ENCODE measurements at places on chromosomes 1 and 21.

GRCh38 chr21:42790520-42791065, 88.7 kb downstream of the WDR4 start:
- no peak for DNase-seq

DNA sequence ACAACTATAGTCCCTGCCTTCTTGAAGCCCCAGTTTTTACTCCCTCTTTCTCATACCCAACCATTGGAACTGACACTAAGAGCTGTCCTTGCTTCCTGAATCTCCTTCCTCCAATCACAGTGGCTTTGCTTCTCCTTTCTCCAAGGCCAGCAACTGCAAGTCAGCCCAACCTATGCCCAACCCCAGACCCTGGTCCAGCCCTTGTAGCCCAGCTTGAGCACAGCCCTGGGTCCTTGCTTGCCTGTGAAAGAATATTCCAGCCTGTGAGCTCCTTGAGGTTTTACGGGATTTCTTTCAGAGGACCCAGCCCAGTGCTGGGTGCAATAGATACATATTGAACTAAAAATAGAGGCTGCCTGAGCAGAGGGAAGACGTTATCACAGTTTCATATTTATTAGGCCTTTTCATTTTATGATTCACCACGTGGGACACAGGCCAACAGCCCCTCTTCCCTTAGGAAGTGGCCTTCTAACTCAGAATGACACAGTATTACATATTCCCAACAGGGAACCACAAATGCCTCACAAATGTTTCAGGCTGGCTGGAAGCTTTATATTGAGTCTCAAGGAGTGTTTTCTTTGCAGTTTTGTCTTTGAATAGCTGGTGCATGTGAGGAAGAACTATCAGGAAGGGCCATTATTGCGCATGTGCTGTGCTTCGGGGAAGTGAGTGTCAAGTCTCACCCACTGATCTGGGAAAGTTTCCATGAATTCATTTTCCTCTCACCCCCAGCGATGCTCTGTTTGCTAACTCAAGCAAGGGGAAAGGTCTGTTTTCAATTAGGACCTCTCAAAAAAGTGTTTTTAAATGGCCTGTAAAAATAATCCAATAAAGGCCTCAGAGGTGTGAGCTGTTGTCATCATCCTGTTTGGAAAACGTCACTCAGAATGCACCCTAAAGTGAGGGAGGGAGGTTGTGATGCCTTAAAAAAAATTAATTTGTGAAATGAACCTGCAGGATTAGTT, 92.3 kb upstream of the NFIA start:
- DNase-seq = no peak

GRCh38 chr1:74010206-74010605, 187.8 kb downstream of the LRRIQ3 start:
- DNase-seq = no peak

DNA sequence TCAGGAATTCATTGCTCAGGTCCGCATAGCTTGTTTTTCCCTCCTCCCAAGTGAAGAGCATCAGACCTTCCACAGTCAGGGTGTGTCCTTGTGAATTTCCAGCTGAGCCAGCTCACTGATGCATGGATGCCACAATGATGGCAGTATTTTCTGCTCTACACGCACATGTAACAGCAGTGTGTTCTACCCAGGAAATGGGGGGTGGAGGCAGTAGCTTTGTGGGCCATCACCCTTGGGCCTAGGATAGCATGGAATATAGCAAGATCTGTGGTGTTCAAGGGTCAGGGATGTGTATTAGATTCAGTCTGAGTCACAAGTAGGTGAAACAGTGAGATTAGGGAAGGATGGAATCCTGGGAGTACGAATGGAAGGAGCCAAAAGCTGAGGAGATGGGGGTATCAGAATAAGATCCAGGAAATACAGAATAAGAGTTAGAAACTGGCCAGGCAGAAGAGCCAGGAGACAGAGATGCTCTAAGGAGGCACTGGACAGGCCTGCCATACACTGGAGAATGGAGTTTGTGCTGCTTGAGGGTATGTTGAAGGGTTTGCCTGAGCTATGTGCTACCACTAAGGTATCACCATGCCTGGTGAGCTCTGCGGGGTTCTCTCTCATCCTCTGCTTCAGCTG, 90.6 kb upstream of the CNIH3 start:
- no peak for DNase-seq

- no peak for DNase-seq
Observed at GRCh38 chr1:171742577-171742922, 685 bp upstream of the VAMP4 start.

- no peak for DNase-seq
Observed at GRCh38 chr1:155187456-155187891, 13.8 kb downstream of the TRIM46 start.

DNA sequence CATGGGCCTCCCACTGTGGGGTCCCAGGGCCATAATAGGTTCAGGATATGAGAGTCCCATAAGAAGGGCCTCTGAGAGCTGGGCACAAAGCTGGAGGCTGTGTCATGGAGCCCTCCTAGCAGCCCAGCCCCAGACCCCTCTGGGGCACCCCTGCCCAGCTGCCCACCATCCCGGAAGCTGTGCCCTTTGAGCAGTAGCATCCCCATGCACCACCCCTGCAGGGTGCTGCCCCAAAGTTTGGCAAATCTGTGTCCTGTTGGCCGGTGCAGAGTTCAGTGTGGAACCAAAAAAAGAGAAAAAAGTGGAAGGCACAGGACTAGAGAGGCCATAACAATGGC, 17.6 kb downstream of the TNNT2 start:
- no peak for DNase-seq

- DNase-seq = no peak
Observed at GRCh38 chr1:206839857-206840256, 25.6 kb upstream of the IL20 start.

- no peak for DNase-seq
Observed at GRCh38 chr1:203295796-203296195, 9.5 kb upstream of the BTG2 start.

GRCh38 chr1:11792106-11792505, 13.7 kb downstream of the MTHFR start:
- no peak for DNase-seq

DNA sequence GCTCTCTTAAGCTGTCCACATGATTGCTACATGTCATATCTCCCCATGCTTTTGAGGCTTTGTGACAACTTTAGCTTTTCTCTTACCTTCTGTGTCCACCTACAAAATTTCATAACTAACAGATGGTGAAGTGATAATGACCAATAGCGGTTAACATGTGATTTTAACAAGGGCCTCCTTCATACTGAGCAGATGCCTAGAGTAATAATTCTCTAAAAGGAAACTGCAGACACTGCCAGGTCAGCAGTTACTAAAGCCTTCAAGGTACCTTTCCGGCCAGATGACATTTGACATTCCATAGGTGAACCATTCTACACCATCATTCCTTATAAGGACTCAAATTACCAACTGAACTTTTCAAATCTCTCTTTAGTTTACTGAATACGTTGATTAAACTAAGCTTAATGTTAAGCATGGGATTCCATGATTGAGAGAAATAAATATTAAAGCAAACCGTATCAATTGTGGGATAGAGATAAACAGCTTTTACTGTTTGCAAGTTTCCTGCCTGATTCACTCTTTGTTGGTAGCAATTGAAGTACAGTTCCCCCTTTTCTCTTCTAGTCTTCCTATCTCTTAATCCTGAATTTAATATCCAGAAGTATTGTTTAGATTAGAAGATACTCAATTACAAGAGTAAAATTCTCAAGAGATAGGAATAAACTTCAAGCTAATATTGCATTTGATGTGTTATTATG, 205.1 kb downstream of the PLA2G4A start:
- no peak for DNase-seq

GRCh38 chr1:111795401-111795800, 39.7 kb downstream of the DDX20 start:
- DNase-seq = no peak

- no peak for DNase-seq
Observed at GRCh38 chr1:213883618-213884017, 104.2 kb upstream of the PROX1 start.

GRCh38 chr1:13593511-13594131, 10.0 kb downstream of the PDPN start:
- DNase-seq = no peak

DNA sequence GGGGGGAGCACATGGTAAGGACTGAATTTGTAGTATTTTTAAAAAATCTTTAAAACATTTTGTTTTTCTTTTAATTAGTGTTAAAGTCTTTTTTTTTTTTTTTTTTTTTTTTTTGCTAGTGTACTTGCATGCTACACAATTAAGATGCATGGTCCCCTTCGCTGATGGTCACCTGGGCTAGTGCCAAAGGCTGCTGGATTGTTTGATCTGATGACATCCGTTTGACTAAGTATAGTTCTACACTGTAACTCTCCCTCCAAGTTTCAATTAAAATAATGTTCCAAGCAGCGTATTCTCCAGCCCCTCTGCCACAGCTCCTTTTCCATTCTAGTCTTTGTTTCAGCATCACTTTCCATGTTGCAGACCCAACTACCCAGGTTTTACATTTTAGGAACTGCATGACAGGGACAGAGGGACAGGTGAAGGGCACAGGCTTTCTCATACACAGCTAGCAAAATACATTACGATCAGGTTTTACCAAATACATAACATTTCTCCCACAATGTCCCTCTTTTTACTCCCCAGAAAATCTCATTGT, 852 bp upstream of the RAVER2 start:
- DNase-seq = no peak

- no peak for DNase-seq
Observed at GRCh38 chr1:29586991-29587745, 350.8 kb downstream of the PTPRU start.

- DNase-seq = no peak
Observed at GRCh38 chr1:27643600-27644368, 8.8 kb upstream of the FGR start.

- no peak for DNase-seq
Observed at GRCh38 chr1:223430236-223430635, 37.0 kb downstream of the CCDC185 start.

GRCh38 chr1:31776516-31776915, 12.4 kb upstream of the ADGRB2 start:
- no peak for DNase-seq

GRCh38 chr21:38972078-38972477, 166.3 kb downstream of the ETS2 start:
- no peak for DNase-seq

- DNase-seq = no peak
Observed at GRCh38 chr1:209094384-209094783, 489.1 kb upstream of the CAMK1G start.

DNA sequence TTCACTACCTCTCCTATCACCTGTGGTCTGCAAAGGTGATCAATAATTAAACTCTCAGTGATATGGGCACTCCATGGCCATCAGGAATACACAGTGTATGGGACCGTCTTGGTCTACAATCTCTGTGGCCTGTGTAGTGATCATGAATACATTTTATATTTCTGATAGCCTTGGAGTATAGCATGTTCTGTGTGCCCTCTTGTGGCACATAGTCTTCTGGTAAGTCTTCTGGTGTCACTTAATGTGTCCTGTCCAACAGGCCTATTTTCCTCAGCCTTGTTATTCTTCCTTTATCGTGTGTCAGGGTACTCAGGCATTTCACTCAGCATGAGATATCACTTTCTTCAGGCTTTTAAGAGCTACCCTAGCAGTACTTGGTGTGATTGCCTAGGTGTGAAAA, 393.6 kb downstream of the AGBL4 start:
- no peak for DNase-seq

DNA sequence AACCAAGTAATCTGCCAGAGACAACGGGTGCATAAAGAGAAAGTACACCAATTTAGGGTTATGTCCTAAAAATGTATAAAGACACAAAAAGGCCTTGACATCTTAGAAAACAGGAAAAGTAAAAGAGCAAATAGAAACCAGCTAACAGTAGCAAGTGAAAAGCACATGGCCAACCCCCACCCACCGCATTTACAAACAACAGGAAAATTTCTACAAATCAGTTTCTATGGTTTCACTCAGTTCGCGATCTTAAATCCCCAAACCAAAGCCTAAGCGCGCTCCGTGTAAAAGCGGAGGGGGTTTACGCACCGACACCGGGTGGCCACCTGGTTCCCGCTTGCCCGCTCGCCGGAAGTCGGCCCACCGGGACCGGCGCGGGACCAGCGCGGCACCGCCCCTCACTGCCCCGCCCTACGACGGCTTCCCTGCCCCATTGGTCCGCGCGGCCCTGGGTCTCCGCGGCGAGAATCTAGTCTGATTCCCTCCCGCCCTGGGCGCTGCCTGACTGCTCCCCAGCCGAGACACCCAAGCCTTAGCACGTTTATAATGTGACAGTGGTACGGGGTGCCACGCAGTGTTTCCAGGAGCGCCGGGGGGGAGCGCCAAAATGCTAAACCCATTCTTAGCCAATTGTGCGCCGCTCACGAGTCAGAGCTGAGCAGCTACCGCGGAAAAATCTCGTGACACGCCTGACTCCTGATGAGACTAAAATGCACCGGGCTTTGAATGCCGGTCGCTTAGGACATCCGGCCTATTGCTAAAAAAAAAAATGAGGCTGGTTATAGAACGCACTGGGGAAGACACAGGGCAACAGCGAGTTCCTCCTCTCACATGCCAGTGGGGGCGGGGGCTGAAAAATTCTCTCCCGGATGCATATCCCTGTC, at the start of gene GART:
TSS of gene GART (minus strand) at position 362 of the 884 bp plus-strand sequence. CDS start 2,802 bp downstream, outside the sequence.
- DNase-seq = peak; percentile 38

DNA sequence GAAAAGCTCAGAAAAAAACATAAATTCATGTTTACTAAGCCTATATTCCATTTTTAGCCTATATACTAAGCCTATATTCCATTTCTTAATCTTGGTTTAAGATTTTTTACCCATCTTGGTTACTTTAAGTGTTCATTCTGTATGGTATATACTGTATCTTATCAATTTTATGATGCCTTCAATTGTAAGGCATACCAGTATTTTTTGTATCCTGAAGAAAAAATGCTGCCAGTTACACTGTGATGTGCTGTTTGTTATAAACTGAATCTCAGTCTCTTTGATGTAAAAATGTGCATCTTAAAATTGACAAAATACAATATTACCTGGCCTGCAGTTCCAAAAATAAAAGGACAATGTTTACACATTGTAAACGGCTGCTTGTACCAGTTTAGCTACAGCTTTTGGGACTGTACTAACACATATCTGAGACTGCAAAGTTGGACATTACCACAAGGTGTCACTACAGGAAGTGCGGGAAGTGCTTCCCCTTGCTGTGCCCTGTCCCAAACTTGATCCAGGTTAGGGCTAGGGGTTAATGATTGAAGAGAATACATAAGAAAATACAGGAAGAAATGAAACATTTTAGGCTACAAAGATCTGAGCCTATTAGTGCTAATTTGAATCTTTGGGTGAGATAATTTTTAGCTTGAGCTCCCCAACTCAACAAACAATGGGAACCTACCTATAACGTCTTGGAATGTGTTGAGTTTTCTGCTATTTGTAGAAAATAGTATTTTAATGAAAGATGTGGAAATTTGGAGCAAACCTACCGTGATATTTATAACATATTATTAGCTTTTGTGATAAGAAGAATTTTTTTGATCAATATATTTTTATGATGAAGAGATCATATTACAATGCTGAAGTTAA, 108.9 kb downstream of the LBR start:
- DNase-seq = no peak

- peak; percentile 10 for DNase-seq
Observed at GRCh38 chr1:117754061-117754969, 148.5 kb downstream of the TENT5C start.

Data from stimulated activated CD4-positive, alpha-beta T cell treated with anti-CD3 and anti-CD28 coated beads, Interleukin-1b, Interleukin-23, amount 100 ng/mL, for 1 hour (primary cell).